ENCODE measurements at places on chromosomes 4 and X. TPM values are rescaled to one million over a fixed set of nuclear protein-coding genes. Genes with fewer than 3 reads are reported as not detected.

The XK gene
- total RNA-seq, result not detected

The SLC10A6 gene
- not detected for total RNA-seq

The BST1 gene
- total RNA-seq, result 24.2 TPM

The SCRG1 gene
- total RNA-seq, result 1.4 TPM

The PDE5A gene
- 20.4 TPM for total RNA-seq

The DACH2 gene
- total RNA-seq, result not detected

The GRID2 gene
- total RNA-seq, result not detected

The AMOT gene
- total RNA-seq, result 1.6 TPM

The TMSB15B gene
- total RNA-seq, result 1.8 TPM

The MGARP gene
- 16.0 TPM for total RNA-seq

The CFI gene
- 38.8 TPM for total RNA-seq

The COL4A5 gene
- 28.6 TPM for total RNA-seq

The MAGIX gene
- 1.0 TPM for total RNA-seq

The CNKSR2 gene
- not detected for total RNA-seq

The VBP1 gene
- total RNA-seq, result 37.3 TPM

The MYL5 gene
- total RNA-seq, result 12.4 TPM

The HELT gene
- total RNA-seq, result not detected

The C4orf54 gene
- not detected for total RNA-seq

The CFP gene
- total RNA-seq, result 0.70 TPM

The PABPC4L gene
- total RNA-seq, result 3.0 TPM

The CYSLTR1 gene
- not detected for total RNA-seq

The AP1AR gene
- total RNA-seq, result 10.0 TPM

The LONRF3 gene
- total RNA-seq, result 0.09 TPM

The AADAT gene
- 6.1 TPM for total RNA-seq

The ADH6 gene
- 1.5 TPM for total RNA-seq

The GRSF1 gene
- total RNA-seq, result 77.7 TPM

The TGIF2LX gene
- total RNA-seq, result not detected

The KIT gene
- 1.2 TPM for total RNA-seq

The ZDHHC15 gene
- not detected for total RNA-seq

The CSAG3 gene
- total RNA-seq, result not detected

The SEPSECS gene
- 4.4 TPM for total RNA-seq

The ARHGEF9 gene
- 5.3 TPM for total RNA-seq
